Fibroblast of skin of abdomen (primary cell): ENCODE measurements at places on chromosomes 5 and 9.

- no peak for DNase-seq
These were observed 60.8 kb downstream of the SEMA4D start for GRCh38 chr9:89436963-89437625.

DNA sequence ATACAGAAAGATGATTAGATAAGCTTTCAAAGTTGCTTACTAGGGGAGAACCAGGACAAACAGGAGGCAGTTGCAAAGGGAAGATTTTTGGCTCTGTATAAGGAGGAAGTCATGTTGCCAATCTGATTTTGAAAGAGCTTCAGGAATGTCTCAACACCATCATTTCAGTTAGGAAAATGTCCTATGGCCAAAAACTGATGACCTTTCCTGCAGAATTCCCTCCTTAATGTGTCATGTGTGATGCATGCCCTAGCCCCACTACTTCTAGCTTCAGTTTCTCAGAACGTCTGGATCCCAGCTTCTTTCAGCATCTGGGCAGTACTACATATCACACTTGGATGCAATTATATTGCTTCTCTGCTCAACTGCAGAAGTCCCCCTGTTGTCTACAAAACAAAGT is 211.5 kb upstream of the NREP start:
- DNase-seq, result peak; percentile 47

DNA sequence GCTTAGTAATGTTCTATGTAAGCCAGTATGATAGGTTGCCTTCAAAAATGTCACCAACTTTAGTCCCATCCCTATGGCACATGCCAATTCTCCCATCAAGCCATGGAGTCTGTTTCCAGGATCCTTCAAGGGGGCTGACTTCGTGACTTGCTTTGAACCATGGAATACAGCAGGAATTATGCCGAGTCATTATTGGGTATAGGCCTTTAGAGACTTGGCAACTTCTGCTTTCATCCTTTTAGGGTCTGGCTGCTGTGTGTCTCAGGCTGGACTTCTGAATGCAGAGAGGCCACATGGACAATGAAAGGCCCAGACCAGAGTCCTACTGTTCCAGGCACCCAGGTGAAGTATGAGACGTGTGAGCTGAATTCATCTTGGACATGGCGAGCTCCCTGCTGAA is 109.8 kb downstream of the DENND1A start:
- DNase-seq, result no peak

GRCh38 chr5:145350513-145350912 is 484.6 kb downstream of the PRELID2 start:
- peak; percentile 93 for DNase-seq

DNA sequence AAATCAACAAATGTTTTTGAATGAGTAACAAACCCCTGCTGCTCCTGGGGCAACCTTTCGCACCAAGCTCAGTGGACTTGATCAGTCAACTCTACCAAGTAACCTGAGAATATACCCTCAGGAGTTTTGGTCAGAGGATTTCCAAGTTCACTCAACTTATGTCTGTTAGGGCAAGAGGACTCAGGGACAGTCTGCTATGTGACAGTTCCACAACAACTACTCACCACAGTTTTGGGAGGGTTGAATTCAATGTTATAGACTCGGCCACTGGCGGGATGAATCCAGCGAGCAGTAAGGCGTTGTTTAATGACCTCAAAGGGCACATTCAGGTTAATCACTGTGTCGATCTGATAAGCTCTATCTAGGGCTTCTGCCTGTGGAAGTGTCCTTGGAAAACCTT is 22.1 kb downstream of the AK3 start:
- DNase-seq, result no peak

DNA sequence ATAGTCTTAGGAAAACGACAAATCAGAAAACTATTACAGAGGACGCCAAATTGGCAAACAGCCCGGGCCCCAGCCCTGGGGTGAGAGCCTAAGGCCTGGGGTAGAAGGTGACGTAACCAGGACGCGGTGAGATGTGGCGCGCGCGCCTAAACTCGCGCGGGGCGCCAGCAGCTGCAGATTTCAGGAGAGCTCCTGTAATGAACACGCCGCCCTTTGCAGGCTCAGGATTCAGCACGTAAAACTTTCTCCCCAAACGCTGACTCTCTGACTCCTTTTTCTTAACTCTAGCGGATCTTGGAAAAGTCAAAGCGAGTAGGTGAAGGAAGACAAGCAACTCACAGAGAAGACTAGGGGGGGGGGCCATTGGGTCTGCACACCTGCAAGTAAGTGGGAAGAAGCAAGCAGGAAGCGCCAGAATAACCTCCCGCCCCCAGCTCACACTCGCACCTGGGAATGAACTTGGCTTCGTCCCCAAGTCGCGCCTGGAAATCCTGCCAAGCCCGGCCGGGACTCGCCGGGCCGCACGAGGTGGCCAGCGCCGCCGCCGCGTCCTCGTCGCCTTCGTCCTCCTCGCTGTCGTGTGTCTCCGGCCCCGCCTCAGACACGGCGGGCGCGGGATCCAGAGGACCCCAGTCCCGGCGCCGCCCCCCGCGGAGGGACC is 822 bp downstream of the RASEF start:
- DNase-seq, result peak; percentile 40

DNA sequence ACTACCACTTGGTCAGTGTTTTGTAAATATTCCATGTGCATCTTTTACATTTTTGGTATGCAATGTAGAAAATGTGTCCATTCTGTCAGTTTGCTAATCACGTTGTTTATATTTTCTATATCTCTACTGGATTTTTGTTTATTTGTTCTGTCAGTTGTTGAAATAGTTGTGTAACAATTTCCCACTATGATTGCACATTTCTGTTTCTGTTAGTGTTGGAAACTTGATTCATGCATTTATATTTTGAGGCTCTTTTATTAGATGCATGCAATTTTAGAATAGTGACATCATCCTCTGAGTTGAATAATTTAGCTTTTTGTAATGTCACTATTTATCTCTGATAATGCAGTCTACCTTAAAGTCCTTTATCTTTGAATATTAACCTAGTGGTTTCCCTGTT is 25.8 kb upstream of the LECT2 start:
- no peak for DNase-seq

- DNase-seq, result peak; percentile 12
These were observed 14.5 kb downstream of the APTX start for GRCh38 chr9:32986971-32987370.

DNA sequence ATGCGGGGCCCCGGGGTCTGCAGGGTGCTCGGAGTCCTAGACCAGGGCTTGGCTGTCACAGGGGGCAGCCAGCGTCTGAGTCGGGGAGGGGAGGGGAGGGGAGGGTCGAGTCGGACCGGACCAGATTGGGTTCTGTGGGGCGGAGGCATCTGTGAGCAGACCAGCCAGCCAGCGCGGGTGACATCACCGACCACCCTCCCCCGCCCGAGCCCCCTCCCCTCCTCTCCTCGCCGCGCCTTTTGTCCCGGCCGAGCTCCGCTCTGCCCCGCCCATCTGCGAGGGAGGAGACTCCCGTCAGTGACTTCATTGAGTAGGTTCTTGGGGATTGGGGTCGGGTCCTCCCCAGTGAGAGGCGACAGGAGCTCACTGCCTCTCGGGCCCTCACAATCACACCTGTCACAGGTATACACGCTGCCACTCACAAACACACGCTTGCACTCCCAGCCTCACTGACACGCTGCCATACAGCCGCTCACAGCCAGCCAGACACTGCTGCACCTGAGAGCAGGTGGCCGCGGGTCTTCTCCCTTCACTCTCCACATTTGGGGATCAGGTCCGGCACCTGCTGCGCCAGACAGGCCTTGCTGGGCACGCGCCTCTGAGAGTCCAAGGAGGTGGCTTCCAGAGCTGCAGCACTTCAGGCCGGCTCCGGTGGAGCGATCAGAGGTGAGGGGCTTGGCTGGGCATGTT is 546 bp downstream of the DNAJB5 start:
- peak; percentile 59 for DNase-seq

DNA sequence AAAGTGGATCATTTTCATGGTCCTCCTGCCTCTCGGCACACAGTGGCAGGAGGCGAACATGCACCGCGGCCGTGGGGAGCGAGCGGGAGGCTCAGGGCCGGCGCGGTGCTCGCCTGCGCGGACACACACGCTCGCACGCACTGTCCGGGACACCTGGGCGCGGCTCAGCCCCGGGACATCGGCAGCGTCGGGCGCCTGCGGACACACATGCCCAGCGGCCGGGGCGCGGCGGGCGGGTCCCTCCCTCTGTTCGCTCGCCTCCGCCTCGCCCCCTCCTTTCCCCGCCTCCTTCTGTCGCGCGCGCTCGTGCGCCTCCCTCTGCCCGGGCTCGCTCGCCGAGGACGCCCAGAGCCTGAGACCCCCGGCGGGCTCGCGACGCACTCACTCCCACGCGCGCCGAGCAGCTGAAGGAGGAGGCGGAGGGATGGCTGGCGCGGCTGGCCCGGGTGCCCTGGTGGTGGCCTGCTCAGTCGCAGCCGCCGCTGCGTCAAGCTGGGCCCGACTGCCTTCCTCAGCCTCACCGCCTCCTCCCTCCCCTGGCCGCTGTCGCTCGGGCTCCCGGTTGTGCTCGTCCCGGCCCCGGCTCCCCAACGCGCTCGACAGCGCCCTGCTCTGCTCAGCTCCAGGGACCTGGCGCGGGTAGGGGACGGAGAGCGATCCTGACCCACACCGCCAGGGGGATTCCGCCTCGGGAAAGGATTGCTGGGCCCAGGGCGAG is at the start of gene FRMD3:
Gene FRMD3 (minus strand): TSS at position 230 of the 718 bp plus-strand sequence. CDS start 170 bp downstream, at position 60.
- DNase-seq, result peak; percentile 84

GRCh38 chr5:123485275-123485674 is 26.7 kb upstream of the CSNK1G3 start:
- DNase-seq, result no peak

DNA sequence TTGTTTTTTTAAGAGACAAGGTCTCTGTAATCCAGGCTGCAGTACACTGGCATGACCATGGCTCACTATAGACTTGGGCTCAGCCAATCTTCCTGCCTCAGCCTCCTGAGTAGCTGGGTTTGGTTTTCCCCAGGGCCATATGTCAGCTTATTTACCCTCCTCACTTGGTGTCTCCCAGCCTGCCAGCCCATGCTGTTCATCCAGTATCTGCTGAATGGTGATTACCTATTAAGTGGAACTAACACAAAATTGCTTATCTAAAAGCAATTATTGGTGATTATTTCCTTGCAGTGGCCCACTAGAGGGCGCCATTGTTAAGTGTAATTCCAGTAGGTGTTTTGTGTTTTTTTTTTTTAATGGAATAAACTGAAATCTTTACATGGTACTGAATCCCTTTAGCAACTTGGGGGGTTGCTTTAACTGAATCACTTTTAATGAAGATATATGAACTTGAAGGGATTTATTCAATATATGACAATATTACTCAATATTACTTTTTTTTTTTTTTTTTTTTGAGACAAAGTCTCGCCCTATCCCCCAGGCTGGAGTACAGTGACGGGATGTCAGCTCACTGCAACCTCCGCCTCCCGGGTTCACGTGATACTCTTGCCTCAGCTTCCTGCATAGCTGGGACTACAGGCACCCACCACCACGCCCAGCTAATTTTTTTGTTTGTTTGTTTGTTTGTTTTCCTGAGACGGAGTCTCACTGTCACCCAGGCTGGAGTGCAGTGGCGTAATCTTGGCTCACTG is 13.8 kb downstream of the EXOSC2 start:
- DNase-seq, result peak; percentile 67

GRCh38 chr9:134559013-134559412 is 82.6 kb upstream of the COL5A1 start:
- no peak for DNase-seq

DNA sequence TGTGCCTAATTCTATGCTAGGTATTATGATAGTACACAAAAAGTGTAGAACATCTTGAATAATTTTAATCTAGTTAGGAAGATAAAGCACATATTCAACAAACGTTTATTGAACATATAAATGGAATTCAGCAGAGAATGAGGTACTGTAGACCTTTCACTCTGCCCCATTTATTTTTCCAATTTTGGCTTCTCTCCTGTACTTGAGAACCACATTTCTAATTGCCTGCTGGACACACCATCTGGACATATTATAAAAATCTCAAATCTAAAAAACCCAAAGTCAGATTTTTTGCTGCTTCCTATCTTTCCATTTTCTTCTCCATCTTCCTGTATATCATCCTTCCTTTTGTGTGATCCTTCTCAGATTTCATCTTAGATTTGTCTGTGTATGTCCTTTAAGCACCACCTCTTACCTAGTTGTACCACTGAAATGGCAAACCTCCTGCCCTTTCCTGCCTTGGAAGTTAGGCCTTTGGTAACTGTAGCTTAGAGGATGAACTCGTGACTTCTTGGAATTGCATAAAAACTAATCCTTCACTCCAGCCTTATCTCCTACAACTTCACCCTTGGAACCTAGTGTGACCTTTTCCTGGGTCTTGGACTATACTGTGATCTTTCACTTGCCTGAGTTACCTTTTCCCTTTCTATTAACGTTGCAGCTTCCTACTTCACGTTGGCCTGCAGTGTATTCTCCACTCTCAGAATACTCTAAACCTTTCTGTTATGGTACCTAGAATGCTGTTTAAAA is 8.8 kb downstream of the SLC26A2 start:
- no peak for DNase-seq

DNA sequence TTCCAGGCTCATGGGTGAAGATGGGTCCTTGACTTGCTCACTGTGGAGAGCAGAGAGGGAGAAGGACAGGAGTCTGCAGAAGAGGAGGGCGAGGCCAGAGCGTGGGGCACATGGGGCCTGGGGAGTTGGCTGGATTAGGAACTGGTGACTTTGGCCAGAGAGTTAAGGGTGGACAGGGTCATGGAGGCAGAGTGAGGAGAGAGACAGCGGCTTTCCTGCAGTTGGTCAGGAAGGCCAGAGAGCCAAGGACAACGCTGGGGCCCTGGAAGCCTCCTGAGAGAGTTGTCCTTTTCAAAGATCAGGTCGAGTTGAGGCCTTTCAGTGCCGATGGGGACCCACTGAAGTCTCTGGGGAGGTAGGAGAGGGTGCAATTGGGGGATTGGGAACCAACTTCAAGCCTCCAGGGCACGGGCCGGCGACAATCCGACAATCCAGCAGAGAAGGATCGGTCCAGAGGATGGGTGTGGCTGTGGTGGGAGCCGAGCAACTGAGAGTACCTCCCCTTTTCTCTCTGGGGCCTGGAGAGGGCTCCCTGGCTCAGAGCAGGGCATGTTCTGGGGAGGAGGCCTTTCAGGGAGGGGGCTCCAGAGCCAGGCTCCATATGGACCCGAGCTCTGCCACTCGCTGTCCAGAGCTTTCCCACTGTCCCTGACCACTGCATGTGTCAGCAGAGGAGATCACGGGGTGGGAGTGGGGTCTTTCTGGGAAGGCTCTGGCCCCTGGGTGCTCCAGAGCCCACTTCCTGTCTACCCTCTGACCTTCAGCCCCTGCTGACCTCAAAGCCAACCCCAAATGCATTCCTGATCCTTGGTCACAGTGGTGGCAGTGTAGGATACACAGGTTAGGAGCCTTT is 7.5 kb upstream of the PHYHD1 start:
- DNase-seq, result no peak

DNA sequence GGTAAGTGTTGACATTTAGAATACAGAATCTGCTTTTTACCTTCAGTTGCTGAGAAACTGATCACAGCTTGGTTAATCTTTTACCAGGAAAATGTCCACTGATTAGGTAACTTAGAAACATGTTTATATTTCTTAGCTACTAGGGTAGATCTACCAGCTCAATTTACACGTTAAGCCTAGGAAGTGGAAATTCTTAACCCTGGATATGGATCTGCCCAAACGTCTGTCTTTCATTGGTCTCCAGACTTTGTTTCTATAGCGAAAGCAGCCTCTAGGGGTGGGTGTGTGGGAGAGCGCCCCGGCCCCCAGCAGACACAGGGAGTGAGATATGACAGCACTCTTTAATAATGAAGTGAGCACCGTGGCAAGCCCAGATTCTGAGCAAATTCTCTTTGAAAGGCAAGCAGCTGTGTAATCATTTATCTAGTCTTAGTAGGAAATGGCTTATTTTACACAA is 141.6 kb upstream of the ZNF608 start:
- peak; percentile 22 for DNase-seq

GRCh38 chr9:132465131-132465635 is 55.2 kb downstream of the CFAP77 start:
- DNase-seq, result no peak
